ENCODE measurements at places on chromosomes 5 and 9.
A peak's percentile ranks its signal among the peaks of the same experiment; 100 is the strongest.

- no peak for DNase-seq
Measured at GRCh38 chr9:91433180-91433579, 9.5 kb upstream of the NFIL3 start.

DNA sequence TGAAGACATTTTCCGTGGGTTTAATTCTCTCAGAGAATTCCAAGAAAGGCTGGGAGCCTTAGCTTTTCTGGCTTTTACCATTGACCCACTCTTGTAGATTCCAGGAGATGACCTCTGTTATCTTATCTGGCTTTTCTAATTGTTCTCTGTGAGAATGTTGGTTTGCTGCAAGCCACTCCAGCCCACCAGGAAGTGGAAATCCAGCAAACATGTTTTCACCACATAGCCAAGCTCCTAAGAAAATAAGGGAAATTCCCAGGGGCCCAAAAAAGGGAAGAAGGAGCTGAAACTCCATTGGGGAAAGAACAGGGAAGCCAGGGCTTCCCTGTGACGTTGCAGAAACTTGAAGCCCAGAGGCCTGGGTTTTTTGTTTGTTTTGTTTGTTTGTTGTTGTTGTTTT, 19.7 kb downstream of the GPR107 start:
- DNase-seq, result no peak

GRCh38 chr9:111807197-111807596, 12.5 kb upstream of the SHOC1 start:
- DNase-seq, result no peak

DNA sequence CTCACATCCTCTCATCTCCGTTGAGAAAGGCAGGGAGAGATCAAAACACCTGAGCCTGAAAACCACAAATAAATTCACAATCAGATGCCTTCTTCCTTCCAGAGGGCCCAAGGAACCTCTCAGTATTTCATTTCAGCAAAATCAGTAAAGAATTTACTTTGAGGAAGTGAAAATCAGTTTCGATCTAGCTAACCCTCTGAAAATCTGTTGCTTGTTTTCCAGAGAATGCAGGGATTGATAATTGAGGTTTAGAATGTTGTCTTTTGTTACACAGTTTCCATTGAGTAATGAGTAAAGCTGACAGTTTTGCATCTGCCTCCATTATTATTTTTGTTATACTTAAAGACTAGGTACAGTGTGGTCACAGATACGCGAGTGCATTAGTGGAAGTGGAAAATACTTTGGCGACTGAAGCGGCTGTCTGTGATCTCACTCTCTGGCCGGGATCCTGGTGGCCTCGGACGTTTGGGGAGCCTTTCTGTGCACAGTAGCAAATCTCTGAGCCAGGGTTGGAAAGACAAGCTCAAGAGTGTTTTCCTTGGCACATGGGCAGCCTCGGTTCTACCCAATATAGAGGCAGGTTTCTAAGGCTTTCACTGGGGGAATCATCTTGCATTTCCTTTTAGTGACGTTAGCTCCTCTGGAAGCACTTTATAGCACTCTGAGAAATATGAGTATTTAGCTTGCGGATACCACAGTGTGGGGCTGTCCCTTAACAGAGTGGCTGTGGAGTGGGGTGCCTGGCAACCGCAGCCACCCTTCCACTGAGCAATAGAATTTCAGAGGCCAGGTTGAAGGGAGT, 32.2 kb upstream of the ANGPTL2 start:
- DNase-seq, result peak; percentile 9

DNA sequence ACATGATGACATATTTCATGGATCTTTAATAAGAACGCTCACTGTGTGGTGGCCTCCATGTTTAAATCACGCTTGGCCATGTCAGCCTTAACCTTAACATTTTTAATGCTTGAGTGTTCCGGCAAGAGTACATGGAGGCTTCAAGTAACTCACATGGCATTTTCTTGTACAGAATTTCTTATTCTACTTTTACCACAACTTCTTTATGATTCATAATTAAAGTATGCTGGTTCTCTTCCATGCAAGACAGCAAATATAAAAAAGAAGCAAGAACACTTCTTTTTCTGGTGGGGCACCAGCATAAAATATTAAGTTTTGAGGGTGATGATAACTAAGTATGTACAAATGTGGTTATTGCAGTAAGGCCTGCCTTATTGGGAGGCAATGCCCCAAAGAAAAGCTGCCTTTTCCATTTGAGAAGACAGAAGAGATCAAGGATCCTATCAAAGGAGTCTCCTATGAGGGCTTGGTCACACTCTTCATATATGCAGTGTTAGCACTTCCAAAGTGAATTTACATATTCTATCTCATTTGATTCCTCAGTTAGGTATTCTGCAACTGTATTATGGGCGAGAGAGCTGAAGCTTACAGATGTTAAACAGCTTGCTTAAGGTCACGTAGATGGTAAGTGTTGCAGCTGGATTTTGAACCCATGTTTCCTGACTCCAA, 382.7 kb upstream of the MEF2C start:
- DNase-seq, result no peak

- DNase-seq, result no peak
Measured at GRCh38 chr5:158431369-158432029, 572.6 kb upstream of the CLINT1 start.
